ENCODE measurements at places on chromosomes 1 and 21.

GRCh38 chr1:209583408-209583807 lies at the start of gene CAMK1G:
Gene CAMK1G (plus strand): TSS chr1:209583714. CDS start chr1:209594984, 11,270 bp downstream.
- DNase-seq: peak; percentile 82

DNA sequence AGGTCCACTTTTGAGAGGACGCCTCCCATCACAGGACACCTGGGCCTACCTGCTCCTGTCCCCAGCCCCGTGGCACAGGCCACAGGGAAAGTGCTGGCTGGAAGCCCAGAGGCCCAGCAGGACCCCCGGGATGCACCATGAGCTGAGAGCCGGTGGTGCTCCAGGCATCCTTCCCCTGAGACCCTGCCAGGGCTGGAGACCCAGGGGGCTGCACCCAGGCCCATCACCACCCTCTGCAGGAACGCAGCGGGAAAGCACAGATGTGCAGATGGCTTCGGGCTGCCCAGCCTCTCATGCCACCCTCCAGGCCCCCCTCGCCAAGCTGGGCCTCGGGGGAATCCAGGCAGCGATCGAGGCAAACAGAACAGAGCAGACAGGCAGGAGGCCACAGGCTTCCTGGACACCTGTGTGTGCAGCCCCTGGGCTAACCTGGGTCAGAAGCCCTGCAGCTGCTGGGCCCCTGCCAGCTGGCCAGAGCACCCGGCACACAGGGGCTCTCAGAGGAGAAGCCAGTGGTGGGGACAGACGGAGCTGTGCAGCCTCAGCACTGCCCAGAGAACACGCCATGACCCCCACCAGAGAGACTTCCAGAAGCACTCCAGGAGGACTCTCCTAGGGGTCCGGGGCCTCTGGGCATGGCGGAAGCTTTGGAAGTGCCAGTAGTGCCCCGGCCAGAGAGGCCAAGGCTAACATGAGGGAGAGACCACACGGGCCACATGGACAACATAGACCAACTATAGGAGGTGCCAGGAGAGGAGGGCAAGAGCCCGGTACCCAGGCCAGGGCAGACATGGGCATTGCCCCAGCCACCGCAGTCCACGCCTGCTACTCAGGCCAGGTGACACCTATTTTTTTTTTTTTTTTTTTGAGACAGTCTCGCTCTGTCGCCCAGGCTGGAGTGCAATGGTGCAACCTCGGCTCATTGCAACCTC lies 71.4 kb downstream of the ARHGEF16 start:
- no peak for DNase-seq

DNA sequence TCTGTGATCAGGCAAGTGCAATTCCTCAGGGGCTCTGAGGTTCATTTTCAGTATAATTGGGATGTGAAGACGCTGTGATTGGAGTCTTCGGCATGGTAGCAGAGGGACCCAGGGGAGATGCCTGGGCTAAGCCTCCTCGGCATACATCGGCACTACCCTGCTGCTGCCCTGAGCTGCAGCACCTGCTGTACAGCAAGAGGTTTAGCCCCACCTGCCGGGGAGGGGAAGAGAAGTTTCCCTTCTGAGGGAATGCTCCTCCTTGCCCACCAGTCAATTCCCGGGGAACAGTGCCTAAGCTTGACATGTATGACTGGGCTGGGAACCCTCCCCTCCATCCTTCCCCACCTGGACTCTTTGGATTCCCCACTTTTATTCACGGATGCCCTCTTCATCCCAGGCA lies 24.9 kb downstream of the CNIH3 start:
- DNase-seq: no peak

DNA sequence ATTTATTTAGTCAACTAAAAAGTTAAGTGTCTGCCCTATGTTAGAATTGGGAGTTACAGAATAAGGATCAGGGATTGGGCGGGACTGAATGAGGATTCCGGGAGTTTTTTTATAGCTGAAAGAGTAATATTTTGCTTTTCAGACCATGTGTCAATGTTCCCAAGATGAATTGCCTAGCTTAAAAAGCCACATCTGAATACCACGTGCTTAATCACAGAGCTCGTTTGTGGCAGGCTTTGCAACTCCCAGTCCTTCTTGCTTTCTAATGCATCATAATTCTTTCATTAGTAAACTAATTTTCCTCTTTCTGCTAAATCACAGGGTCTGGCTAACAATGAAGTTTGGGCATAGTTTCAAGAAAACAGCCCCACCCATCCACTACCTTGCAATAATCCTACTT lies 4.2 kb upstream of the BCL10 start:
- no peak for DNase-seq

- no peak for DNase-seq
Observed at GRCh38 chr1:191709215-191709614, 449.0 kb upstream of the RGS18 start.

- DNase-seq: no peak
Observed at GRCh38 chr21:25292396-25292795, 314.9 kb downstream of the MRPL39 start.

- DNase-seq: peak; percentile 19
Observed at GRCh38 chr1:61202854-61203598, 120.7 kb downstream of the NFIA start.

DNA sequence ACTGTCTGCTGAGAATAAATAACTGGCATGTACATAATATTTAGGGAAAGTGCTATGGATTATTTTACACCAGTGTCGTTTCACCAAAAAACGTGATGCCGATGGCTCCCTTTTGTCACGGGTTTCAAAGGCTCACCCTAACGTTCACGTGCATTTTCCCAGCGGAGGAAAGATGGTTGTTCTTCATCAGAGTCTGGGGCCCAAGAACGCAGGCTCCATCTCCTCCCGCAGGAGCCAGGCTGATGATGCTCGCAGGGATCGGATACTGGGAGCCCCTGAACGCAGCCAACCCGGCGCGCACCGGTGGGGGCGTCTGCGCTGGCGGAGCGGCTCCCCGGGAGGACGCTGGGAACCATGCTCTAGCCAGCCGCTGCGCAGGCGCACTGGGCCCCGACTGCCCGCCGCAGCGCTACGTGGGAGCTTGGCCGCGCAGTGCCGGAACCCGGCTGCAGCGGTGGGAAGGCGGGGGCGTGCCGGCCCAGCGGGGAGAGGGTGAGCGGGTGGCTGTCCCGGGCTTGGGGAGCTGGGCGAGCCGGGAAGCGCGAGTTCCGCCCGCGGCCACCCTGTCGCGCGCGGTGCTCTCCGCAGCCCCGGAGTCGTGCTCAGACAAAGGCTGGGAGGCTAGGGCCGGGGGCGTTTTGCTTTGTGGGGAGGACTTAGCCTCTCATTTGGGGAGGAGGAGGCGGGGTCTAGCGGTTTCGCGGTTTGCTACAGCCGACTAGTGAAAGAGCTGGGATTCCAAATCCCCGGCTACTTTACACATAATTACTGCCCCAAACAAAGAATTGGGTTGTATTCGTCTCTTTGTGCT lies at the start of gene ZFP69B:
ZFP69B (plus strand) TSS at position 793 of the 811 bp plus-strand sequence. CDS start 486 bp downstream, outside the sequence.
- peak; percentile 91 for DNase-seq

DNA sequence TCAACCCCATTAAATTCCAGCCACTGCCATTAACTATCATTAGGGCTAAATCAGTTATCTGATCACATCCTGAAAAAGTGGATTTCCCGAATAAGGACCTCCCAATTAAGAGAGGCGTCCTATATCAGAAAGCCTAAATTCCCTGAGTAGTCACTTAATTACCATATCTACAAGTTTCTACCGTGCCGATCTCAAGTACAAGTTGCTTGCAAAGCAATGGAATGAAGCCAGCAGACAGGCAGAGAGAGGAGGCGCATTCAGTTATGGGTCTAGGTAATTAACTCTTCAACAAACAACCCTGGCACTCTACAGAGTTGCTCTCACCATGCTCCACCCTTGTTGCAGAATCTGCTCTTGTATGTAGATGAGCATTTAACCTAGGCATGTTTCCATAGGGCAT lies 494.6 kb upstream of the RUNX1 start:
- DNase-seq: no peak

GRCh38 chr1:168556647-168557046 lies 12.8 kb upstream of the XCL2 start:
- no peak for DNase-seq

DNA sequence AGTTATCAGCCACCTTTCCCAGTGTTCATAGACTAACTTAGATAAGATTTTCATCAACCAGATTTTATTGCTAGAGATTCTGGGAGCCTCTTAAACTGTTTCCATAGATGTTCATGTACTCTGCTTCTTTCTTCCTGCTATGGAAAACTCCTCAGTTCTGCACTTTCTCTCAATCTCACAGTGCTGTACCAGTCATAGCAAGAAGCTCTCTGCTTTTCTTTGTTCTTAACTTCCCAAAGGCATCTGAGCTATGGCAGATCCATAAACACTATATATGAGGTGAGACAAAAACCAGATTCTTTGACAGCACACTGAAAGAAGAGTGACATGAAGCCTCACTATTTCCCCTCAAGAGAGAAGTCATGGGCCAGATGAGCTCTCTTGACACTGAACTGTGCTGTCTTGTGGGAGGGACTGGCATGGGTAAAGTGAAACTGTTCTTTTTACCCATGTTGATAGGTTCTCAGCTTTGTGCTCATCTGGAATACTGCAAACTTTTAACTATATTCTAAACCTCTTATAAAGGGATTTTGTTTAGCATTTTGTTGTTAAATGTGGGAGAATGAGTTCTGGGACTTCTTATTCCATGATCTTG lies 64.2 kb upstream of the LYPLAL1 start:
- no peak for DNase-seq

All from fibroblast of skin of back (primary cell).